ENCODE measurements at places on chromosomes 12 and 14.

GRCh38 chr12:95970905-95971304 is 25.2 kb downstream of the HAL start:
- DNase-seq = no peak

DNA sequence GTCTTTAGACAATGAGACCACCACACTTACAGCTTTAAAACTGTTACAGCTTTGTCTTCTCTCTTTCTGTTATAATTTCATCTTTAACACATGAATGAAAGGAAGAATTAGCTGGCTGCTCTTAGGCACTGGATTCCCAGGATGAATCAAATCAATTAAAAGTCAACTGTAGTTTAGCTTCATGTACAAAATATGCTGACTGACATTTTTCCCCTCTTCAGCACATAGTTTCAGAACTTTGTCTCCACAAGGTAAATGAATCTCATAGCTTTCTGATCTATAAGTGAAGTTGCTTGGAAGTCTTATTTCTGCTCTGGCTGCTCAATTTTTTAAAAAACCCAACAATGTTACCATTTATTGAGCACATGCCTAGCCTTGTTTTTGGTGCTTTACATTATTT is 293.8 kb downstream of the GRIN2B start:
- no peak for DNase-seq

DNA sequence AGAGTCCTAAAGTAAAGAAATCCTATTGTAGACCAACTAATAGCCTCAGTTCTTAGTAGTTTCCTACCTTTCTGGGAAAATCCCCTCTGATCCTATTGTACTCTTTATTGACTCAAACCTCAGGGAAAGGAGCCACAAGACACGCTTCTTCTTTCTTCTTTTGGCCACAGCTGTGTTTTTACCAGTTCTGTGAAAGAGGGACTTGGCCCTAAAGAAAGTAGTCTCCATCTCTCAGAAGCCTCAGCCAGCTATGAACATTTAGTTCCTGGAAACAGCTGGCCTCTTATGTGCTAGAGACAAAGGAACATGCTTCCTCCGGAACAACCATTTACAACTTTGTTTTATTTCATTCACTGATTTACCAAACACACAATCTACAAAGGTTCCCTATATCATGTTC is 66.1 kb upstream of the ARID2 start:
- DNase-seq = no peak

DNA sequence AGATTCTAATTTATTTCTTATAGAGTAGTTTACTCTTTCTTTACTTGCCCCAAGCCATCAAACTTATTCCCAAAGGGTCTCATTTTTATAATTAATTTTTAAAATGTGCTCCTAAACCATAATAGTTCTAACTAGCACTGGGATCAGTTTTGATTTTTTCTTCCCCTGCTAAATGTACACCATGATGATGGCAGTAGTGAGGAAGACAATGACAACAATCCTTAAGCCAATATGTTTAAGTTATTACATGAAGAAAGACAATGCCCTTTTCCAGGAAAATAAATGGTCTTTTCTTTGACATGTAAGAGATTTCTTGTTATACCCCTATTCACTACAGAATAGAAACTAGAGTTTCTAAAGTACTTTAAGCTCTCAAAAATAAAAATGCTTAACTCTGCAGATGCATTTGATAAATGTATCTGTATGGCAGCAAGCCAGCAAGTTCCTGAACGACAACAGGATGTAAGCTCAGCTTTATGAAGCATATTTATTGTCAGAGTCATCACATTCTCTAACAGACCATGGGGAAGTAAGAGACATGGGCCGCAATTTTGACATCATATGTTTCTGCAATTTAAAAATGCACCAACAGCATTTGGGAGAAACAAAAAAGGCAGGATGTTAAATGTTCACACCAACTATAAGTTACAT is 36.0 kb upstream of the SNX6 start:
- DNase-seq = peak; percentile 34

GRCh38 chr14:38203929-38204718 is 3.6 kb upstream of the SSTR1 start:
- no peak for DNase-seq

- DNase-seq = no peak
Measured at GRCh38 chr12:88299567-88300101, 157.5 kb downstream of the TMTC3 start.

DNA sequence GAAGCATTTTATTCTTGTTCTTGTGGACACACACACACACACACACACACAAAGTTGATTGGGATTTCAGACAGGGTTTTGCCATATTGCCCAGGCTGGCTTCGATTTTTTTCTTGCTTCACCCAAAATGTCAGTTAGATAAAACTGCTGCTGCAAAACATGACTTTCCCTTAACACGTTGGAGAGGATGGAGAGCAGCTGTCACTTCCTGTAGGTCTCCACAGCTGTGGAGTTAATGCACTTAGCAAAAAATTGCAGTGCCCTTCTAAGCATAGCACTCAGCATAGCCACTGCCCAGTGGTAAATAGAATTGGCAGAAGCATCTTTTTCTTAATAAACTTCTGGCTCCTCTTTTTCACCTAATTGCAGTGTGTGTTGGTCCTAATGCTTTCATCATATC is 54.5 kb downstream of the PDZRN4 start:
- DNase-seq = no peak

DNA sequence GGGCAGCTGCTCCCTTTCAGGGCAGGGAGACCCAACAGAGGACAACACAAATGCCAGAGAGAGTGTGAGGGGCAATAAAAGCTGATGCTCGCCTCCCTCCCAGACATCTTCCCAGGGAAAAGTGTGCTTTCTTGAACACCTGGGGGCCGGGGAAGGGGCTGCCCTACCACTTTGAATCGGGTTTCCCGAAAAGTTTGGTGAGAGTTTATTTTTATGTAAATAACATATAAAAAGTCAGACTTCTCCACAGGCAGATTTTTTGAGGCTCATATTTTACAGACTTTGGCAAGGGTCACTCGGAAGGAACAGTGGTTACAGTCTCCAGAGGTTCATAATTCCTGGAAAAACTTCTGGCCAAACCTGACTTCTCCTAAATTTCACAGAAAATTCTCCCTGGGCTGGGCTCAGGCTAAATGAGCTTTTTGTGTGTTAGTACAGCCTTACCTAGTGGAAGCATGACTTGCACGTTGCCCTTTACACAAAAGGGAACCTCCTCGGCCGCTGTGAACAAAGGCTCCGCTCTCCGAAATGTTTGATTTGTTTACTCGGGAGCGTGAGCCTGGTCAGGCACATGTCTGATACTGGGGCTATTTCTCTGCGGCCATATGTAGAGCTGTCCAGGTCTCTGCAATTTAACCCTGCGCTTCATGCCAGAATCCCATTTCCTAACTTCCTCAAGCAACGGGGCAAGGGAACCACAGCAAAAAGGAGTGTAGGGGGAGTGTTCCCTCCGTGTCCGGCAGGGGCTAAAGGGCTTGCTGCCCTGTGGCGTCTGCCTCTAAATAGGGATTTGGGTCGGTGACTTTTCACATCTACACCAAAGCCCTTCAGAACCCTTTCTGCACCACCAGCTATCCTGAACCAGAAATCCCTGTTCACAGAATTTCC is 3.4 kb downstream of the RTL1 start:
- no peak for DNase-seq

GRCh38 chr12:22684140-22685118 is 59.5 kb downstream of the ETNK1 start:
- peak; percentile 42 for DNase-seq

GRCh38 chr14:70776197-70776596 is 33.1 kb downstream of the MAP3K9 start:
- no peak for DNase-seq

DNA sequence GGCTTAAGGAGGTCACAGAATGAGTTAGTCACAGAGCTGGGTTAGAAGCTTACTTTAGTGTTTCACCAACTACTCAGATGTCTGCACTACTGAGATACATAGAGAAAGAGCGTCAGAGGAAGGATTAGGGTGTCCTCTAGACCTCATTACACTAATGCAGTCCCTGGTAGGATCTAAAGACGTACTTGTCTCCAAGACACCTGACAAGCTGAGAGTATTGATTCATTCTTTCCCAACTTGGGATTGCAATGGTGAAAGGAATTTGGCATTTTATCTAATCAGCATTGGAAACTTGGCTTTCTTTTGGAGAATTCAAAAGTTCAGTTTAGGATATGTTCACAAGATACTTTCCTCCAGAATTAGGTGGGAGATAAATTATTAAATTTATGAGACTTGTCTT is 402.1 kb downstream of the ZFP36L1 start:
- no peak for DNase-seq
